Uterus (tissue), 4 donors: ENCODE measurements at places on chromosomes 7 and 10. TPM values are rescaled to one million over a fixed set of nuclear protein-coding genes. Genes with fewer than 3 reads are reported as not detected.

GRCh38 chr10:131834152-131834810, 66.5 kb upstream of the PPP2R2D start:
- H3K4me1 ChIP-seq: no peaks in the 10 kb centered on the region
- DNase-seq: no peak
- no peak overlapping the region for H3K4me3 ChIP-seq
- H3K27ac ChIP-seq: no peak overlapping the region
- H3K27me3 ChIP-seq: no peaks in the 10 kb centered on the region

DNA sequence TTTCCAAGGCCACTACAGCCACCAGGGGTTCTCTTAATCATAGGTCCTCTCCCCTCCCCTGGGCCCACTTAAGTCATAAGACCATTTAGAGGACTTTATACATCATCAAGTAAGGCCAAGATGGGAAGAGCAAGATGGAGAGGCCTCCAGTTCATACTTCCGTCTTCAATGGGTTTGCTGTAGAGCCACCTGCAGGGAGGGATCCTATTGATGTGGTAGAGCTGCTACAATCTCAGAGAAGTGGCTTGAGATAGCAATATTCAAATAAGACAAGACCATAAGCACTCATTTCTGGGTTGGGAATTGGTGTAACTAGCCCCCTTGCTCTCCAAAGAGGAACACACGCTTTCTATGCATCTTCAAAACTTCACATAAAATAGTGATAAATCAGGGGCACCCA, 214.2 kb downstream of the PLXNA4 start:
- no peak overlapping the region for H3K27ac ChIP-seq
- no peak overlapping the region for H3K4me3 ChIP-seq
- H3K27me3 ChIP-seq: no peaks in the 10 kb centered on the region
- H3K36me3 ChIP-seq: no peaks in the 10 kb centered on the region

DNA sequence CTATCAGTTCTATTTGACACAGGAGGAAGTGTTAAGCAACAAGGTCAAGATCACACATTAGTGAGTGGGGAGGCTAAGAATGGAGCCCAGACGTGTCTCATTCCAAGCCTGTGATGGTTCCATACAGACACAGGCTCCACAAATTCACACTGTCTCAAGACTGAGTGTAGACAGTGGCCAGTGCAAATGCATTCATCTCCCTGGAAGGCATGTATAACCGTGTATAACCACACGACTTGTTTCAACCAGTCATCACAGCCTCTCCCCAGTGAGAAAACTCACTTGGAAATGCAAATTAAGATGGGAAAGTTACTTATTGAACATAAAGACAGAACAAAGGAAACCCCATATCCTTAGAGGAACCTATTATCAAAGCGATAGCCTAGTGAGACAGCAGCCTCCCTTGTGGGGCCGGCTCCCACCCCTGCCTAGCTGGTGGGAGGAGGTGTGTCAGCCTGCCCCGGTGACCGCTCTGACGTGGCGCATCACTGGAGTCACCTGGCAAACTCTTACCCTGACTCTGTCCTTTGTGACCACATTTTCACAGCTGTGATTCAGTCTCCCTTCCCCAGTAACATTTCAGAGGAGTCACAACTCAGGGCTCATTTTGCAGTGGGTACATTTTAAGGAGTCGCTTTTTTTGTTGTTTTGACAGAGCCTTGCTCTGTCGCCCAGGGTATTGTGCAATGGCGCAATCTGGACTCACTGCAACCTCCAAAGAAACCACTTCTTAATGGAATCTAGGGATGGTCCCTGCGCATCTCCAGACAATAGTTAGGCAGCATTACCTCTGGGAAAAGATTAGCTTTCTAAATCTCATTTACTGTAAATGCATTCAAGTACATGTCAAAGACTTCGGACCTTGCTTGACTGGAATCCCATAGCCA, 126.6 kb upstream of the PARD3 start:
- H3K4me1 ChIP-seq: no peaks in the 10 kb centered on the region
- no peak for DNase-seq
- H3K36me3 ChIP-seq: no peaks in the 10 kb centered on the region

DNA sequence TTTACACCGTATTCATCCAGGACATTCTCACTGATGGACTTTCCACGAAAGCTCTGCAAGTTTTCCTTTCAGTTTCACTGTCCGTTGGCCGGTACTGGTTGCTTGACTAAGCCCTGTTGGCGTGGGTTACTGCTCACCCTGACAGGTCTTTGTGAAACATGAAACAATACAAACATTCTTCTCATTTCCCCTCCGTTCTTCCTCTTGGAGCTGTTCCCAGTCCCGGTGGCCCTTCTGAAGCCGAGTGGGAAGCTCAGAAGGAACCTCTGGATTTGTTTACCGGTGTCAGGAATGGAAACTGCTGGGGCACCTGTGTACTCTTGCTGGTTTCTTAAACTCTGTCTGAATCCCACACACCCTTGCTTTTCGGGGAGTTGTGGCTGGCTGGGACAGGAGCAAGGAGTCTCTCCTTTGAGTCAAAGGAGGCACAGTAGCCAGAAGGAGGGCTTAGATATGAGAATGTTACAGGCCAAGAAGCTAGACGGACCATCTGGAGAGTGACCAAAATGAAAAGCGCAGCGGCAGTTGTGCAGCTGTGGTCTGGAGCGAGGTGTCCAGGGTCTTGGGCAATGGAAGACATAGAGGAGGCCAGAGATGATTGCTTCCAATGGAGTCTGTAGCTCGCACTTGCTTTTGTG, 45.7 kb downstream of the LYZL2 start:
- DNase-seq: peak; percentile 59
- H3K36me3 ChIP-seq: no peaks in the 10 kb centered on the region
- no peaks in the 10 kb centered on the region for H3K4me1 ChIP-seq
- peak overlapping the region; percentile 26 for H3K4me3 ChIP-seq
- no peaks in the 10 kb centered on the region for H3K27me3 ChIP-seq
- H3K27ac ChIP-seq: peak overlapping the region; percentile 82

DNA sequence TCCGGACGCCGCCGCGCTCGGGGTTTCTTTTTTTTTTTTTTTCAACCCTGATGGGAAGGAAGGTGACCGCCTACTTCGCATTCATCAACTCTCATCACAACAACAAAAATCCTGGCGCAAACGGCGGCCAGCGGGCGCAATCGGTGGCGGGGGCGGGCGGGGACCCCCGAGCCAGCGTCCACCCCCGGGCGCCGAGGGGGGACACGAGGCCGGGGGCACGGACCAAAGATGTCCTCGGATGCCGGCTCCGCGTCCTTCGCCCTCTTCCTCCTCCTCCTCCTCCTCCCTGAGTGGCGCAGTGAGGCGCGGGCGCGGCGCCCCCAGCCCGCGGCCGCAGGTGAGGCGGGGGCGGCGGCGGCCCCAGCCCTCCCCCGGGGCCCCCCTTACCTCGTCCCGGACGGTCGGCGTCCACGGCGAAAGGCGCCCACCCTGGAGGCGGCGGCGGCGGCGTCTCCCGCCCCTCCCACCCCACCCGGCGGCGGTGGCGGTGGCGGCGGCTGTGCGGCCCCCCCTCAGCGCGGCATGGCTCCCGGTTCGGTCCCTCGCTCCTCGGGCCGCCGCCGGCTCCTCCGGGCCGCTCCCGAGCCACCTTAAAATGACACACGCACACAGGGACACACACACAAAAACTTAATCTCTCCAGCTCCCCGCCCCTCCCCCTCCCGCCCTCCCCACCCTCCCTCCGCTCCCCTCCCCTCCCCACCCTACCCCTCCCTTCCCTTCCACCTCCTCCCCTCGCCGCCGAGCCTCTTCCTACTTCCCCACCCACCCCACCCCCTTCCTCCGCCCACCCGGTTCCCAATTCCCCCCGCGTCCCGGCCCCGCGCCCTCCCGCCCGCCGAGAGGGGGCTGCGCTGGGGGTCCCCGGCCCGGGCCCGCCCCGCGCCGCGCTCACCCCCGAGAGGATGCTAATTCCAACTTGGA, at the start of gene CTBP2:
CTBP2 (minus strand) TSS at position 632 of the 924 bp plus-strand sequence.
- DNase-seq: peak; percentile 76
- H3K27ac ChIP-seq: peak within 1 kb of the TSS; percentile 95
- H3K4me3 ChIP-seq: peak within 1 kb of the TSS; percentile 50
- H3K36me3 ChIP-seq: no peaks in the 10 kb centered on the region
- H3K27me3 ChIP-seq: no peaks in the 10 kb centered on the region

DNA sequence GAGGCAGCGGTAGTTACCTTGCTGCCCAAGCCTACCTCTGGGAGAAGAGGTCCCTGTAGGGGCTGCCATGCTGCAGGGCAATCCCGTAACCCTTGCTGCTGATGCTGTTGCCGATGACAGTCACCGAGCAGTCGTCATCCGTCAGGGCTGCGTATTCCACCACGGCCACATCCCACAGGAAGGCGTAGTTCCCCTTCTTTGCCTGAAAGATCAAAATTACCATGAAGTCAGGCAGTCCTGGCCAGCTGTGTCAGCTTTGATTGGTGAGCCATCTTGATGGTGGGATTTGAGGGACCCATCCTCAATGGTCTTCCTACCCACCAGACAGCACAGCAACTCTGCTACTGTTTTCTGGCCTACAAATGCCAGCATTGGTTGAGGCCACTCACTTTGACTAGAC, 746.8 kb downstream of the GRID1 start:
- DNase-seq: no peak
- no peak overlapping the region for H3K27ac ChIP-seq
- H3K36me3 ChIP-seq: no peaks in the 10 kb centered on the region
- H3K4me3 ChIP-seq: no peak overlapping the region

Gene HKDC1
- total RNA-seq: 4.0 TPM

Gene TEX36
- not detected for total RNA-seq

Gene PTPRN2
- total RNA-seq: 1.2 TPM
